ENCODE measurements at places on chromosomes 6 and 20.

DNA sequence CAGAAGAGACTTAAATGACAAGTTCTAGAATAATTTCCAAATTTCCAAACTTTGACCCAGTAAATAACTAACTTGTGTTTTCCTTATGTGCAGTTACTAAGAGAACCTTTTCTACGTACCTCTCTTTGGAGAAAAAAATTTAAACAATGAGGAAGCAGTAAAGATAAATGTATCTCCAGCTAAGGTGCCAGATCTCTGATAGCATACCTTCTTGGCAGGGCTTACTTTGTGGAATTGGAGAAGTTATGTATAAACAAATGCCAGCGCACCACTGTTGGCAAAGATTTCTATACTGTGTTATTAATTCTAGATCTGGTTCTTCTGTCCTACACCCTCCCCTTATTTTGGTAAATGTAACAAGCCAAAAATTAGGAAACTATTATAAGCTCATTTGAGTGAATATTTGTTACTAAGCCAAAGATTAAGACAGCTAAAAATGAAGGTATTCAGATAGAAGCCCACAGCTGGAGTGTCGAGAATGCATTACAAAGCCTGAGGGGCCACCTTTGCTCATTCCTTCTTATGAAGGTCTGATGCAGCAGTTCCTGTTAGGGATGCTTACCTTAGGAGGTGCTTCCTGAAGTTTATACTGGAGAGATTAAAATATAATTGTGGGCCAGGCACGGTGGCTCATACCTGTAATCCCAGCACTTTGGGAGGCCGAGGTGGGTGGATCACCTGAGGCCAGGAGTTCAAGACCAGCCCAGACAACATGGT lies 373.1 kb upstream of the SOX4 start:
- no peak for DNase-seq

DNA sequence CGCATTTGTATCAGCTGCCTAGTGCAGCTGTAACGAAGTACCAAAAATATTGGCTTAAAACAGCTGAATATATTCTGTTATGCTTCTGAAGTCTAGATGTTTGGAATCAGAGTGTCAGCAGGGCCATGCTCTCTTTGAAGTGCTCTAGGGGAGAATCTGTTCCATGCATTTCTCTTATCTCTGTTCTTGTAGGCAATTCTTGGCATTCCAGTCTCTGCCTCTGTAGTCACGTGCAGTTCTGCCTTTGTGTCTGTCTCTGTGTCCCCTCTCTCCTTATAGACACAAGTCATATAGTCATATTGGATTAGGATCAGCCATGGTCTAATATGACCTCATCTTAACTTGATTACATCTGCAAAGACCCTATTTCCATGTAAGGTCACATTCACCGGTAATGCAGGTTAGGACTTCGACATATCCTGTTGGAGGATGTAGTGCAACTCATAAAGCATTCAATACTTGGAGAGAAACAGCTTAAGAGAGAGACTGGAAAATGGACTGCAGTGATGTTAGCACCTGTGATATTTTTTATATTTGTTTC lies 18.6 kb downstream of the FAM83B start:
- no peak for DNase-seq

GRCh38 chr20:64273109-64273508 lies 17.6 kb downstream of the PCMTD2 start:
- DNase-seq, result no peak

- no peak for DNase-seq
Measured at GRCh38 chr6:116773886-116774285, 8.4 kb upstream of the FAM162B start.

GRCh38 chr6:20217891-20218290 lies 5.6 kb upstream of the MBOAT1 start:
- DNase-seq, result no peak

DNA sequence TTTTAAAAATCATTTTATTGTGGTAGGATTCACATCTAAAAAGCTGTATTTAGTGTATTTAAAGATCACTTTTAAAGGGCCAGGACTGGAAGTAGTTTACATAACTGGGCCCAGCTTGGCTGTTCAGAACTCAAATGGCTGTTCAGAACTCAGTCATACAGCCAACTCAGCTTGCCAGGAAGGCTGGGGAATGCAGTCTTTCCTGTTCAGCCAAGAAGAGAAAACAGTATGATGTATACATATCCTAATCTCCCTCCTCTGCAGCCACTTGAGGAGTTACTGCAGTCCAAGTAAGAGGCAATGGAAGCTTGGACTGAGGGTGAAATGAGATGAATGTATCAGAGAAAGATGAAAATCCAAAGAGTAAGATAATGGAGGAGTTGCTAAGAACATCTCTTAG lies 24.6 kb downstream of the DSTN start:
- peak; percentile 57 for DNase-seq

DNA sequence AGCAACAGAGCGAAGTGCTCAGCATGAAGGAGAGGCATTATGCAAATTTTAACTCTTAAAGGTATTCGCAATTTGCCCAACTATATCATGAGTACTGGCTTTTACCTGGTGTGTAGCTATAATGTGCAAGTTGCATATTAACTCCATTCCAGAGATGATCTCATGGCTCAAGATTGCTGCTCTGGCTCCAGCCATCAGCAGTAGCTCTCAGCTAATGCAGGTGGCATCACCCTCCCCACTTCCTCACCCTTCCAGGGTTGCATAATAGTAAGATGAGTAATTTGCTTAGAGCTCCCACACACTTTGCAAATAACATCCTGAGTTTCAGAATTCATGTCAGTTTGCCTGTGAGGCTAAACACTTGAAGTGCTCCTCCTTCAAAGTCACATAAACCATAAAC lies 15.9 kb upstream of the PCSK2 start:
- no peak for DNase-seq

DNA sequence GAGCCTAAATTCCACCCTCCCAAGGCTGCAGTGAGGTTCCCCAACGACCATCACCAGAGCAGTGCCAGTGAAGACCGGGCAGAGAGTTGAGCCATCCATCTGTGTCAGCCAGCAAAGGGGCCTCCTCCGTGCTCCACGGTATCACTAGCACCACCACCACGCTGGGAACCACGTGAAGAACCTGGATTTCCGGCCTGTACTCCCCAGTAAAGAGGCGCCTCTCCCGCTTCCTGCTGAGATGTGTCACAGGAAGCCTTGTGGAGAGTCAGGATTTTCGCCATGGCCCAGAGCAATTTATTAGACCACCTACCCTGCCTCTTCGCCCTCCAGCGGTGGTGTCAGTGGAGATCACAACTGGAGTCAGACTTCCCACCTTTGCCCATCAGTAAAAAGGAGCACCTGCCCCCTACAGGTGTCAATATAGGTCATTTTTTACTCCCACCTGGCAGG lies 28.8 kb downstream of the CPXM1 start:
- no peak for DNase-seq

- no peak for DNase-seq
Measured at GRCh38 chr6:114151064-114151690, 180.2 kb upstream of the HDAC2 start.

DNA sequence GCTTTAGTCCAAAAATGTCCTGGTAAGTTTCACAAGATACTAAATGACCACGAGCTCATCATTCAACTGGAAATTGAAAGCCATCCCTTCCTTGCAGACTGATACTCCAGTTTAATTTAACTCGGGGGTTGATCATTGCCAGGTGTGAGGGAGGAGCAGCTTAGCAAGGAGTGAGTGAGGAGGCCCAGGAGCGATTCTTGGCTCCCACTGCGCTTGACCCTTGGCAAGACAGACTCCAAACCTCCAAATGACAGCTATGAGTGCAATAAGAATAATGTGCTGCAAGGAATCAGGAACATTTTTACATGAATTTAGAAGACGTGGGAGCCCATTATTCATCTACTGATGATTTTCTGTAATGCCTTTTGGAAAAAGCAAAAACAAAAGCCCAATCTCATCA lies 64.9 kb downstream of the LAMA4 start:
- DNase-seq, result no peak

- DNase-seq, result no peak
Measured at GRCh38 chr6:111864138-111865048, 8.9 kb downstream of the FYN start.

DNA sequence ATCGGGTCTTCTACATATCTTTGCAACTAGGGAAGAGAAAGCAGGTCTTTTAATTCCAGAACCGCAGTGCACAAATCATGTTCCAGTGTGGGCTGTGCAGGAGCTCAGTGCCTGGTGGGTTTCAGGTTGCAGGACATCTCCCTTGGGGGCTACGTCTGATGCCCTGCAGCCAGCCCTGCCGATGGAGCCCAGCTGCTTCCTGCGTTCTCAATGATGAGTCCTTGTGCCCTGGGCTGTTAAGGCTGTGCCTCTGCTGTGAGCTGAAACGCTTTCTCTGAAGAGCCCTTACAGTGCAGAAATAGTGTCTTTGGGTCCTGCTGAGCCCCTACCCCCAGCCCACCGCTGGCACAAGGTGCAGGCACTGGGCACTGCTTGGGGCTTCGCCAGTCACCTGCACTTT lies 192.9 kb downstream of the SYNDIG1 start:
- no peak for DNase-seq

- DNase-seq, result no peak
Measured at GRCh38 chr6:63675138-63675537, 39.5 kb downstream of the PHF3 start.

- DNase-seq, result no peak
Measured at GRCh38 chr20:8216375-8217200, 84.5 kb downstream of the PLCB1 start.

GRCh38 chr6:166005944-166006899 lies 161.4 kb downstream of the TBXT start:
- peak; percentile 75 for DNase-seq

DNA sequence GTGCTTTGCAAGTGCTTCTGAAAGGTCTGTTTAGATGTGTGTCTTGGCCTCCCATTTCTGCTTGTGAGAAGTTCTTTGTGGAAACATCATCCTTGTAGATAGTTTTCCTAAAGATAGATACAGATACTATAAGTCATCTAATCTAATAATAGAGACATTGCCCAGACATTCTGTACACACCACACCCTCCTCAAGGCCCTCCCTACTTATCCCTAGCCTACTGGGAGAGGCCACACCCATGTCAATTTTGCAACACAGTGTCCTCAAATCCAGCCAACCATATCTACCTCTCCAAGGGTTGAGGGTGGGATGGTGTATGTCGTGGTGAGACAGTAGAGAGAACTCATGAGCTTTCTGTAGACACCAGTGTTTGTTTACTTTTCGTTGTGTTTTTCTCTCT lies 6.2 kb downstream of the KDM1B start:
- no peak for DNase-seq

GRCh38 chr20:51597389-51598231 lies 55.1 kb upstream of the NFATC2 start:
- no peak for DNase-seq

DNA sequence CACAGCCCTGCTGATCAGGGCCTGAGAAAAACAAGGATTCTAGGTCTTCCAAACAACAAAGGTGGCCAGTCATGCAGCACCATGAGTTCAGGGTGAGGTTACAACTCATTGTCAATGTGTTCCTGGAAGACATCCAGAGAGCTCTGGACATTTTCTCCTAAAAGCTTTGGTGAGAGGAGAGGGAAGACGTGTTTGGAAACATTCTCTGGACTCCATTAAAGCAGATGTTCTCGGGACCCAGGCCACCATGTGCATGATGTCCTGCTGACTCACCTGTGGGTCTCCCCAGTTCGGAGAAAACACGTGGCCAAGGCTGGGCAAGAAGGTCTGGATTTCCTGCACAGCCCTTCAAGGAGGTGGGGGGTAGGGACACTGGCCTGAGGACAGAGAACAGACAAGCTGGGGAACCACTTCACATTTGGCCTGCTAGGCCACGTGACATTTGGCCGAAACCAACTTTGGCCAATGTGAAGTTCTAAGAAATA lies 61.6 kb downstream of the KCNB1 start:
- DNase-seq, result no peak

DNA sequence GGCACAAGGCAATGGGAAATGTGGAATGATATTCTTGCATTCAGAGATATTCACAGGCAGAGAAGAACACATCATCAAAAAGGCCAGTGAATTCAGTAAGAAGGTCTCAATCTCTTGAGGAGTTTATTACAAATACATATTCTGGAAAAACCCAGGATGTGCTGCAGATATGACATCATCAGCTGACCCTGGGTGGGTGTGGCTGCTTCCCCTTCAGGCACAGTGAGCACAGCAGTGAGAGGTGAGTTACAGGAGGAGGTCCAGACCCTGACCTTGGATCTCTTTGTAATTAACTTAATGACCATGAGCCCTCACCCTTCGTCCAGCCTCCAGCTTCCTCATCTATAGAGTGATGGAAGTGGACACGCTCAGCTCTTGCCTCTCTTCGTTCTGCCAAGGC lies 147.5 kb upstream of the SYNDIG1 start:
- DNase-seq, result no peak

DNA sequence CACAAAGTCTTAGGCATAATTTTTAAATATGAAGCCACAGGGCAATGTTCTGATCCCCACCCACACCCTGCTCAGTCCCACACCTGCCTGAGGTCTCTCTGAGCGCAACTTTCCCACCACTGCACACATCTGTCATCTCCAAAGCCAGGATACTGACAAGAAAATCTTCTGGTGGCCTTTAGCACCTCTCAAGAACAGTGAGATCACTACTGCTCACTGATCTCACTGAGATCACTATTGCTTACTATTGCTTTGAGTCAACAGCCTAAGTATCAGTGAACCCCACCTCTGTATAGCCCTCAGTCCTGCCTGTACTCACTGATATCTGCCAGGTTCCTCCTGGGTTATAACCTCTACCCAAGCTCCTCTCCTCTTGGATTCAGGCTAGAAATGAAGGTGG lies 6.4 kb downstream of the TNFRSF21 start:
- DNase-seq, result no peak

DNA sequence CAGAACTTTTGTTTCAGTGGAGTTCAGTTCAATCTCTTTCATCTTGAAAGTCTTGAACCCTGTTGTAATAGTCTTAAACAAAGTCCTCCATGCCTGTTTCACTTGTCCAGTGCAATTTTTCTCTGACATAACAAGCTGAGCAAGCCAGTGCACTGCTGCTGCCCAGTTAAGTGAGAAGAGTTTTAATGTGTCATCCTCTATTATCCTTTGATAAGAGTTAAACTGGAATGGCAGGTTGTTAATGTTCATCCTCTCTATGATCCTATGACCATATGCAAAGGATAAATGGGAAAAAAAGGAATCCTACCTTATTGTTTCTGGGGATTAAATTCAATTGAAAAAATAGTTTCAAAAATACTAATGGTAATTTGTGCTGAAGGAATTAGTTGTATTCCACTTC lies 197.5 kb downstream of the FRK start:
- no peak for DNase-seq

- DNase-seq, result no peak
Measured at GRCh38 chr6:102553214-102553613, 1159.7 kb downstream of the GRIK2 start.

- DNase-seq, result no peak
Measured at GRCh38 chr6:64672131-64672530, 1034.9 kb downstream of the EYS start.

GRCh38 chr6:7505189-7505699 lies 36.2 kb upstream of the DSP start:
- peak; percentile 77 for DNase-seq
